ENCODE measurements at places on chromosomes 5 and 9.

GRCh38 chr9:27377147-27377807 lies 80.3 kb upstream of the EQTN start:
- DNase-seq = no peak

GRCh38 chr5:115194676-115195075 lies 25.0 kb upstream of the TRIM36 start:
- DNase-seq = no peak

DNA sequence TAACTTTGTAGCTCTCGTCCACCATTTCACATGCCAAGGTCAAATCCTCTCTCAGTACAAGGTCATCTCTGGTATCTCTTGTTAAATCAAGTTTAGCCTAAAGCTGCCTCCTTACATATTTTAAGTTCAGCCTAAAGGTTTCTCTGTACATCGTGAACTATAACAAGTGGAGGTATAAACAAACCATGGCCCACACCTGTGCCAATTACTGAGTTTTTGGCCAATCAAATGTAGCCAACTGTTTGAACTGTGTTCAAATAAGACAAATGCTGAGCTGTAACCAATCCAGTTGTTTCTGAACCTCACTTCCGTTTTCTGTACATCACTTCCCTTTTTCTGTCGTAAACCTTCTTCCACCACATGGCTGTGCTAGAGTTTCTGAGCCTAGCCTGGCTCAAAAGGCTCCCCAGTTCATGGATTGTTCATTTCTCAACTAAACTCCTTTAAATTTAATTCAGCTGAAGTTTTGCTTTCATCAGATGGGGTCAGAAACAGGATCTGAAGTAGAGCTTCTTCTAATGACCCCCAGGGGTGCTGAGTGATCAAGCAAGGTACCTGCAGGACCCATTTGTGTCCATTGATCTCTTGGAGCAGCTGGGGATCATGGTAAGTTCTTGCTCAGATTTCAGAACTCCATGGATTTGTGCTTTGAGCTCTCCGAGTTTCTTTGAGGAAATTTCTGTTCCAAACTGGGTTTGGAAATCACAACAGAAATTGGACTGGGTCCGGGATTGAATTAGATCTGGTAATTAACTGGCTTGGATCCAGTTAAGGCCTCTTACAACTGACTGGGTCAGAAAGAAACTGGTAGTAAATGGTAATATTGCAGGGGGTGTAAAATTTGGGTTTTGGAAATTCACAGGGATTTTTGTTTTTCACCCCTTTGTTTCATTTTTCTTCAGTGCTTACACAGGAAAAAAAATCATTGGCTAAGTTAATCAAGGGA lies 11.0 kb upstream of the NANS start:
- DNase-seq = no peak

GRCh38 chr5:154893381-154893780 lies 35.0 kb downstream of the CNOT8 start:
- no peak for DNase-seq

GRCh38 chr9:2337131-2337530 lies 284.5 kb upstream of the VLDLR start:
- no peak for DNase-seq

DNA sequence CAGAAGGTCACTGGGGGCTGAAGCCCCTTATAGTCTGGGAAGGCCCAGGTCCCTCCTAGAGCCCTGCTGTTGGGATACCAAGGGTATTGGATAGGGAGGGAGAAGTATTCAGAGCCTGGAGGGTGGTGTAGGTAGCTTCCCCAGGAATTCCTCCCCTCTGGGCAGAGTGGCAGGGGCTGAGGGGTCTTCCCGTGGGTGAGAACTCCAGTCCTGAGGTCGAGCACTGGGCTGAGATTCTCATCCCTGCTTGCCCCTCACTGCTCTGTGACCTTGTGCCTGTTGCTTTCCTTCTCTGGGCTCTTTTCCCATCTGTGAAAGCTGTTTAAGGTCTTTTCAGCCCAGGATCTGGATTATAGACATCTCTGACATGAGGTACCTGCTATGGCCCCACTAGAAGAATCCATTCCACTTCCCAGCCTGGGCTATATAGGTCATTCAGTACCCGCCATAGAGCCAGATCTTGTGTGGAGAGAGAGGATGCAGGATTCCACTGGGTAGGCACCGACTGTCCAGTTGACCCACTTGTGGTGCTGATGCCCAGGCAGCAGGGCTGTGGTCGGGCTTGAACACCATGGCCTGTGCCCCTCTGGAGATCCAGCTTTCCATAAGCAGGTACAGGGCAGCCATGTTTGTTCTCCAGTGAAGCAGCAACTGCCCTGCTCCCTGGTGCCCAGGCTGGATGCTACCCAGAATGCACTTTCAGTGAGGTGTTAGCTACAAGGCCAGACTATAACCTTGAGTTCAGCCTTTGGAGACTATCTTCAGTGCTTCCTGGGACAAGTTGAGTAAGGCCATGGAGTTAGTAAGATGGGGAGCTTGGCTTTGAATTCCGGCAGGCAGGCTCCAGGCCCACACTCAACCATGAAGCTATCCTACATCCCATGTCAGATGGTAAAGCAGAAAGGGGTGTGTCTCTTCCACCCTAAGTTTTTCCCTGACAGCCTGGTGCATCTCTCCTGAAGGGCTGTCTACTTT lies 60.1 kb downstream of the AMBP start:
- no peak for DNase-seq

DNA sequence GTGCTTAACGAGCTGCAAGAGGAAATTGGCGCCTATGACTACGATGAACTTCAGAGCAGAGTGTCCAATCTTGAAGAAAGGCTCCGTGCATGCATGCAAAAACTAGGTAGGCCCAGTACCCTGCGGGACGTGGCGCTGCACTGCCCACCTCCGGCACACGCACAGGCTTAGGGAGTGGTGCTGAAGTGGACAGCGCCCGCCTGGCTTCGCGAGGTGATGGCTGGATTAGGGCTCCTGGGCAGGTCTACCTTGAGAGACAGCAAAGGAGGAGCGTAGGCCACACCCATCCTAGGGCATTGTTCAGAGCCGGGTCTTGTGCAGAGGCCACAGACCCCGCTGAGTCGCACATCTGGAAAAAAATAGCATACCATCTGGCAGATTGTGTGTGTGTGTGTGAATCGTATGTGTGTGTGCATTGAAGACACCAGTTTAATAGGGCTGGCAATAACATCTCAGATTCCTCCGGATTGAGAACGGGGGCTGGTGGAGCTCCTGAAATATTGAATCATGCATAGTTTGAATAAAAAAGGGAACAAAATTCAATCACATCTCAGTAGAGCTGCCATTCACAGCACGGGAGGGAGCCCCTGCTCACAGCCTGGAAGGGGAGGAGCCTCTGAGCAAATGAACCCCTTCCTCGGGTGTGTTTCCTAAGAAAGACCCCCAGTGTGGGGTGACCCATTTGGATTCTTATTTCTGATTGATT lies 11.1 kb downstream of the OLFM1 start:
- no peak for DNase-seq

DNA sequence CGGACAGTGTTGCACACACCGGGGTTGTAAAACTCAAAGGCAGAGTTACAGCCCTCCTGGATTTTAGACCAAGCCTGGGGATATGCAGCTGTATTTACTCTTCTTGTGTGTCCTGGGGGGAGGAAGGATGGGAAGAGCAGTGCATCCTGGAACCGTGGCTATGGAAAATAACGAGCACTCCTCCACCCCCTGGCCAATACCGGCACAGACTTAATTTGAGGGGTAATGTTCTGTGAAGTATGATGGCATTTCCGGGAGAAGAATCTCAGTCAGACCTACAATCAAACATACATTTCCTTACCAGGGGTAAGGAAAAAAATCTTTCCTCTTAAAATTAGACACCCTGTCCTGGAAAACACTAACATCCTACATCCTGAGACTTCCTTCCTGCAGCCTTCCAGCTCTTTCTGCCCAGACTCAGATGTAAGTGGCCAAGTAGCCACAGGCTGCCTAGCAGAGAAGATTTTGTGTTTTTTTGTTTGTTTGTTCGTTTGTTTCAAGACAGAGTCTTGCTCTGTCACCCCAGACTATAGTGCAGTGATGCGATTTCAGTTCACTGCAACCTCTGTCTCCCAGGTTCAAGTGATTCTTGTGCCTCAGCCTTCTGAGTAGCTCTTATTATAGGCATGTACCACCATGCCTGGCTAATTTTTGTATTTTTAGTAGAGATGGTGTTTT lies 11.0 kb upstream of the ERMP1 start:
- DNase-seq = no peak

DNA sequence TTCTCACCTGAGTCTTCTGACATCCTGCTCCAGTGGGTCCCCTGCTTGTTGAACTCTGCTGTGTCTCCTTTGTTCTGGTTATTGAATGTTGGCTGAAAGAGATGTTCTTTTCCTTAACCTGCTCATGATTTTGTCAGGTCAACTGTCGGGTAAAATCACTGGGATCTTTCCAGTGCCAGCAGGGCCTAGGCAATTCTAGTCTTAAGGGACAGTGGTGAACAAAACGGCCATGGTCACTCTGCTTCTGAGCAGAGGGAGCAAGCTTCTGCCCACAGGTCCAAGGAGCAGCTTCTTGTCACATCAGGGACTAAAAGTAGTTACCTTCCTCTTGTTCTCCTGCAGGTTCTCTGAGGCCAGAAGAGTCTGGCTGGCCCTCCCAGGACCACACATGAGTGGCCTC lies 65.6 kb downstream of the SEC61B start:
- DNase-seq = no peak

DNA sequence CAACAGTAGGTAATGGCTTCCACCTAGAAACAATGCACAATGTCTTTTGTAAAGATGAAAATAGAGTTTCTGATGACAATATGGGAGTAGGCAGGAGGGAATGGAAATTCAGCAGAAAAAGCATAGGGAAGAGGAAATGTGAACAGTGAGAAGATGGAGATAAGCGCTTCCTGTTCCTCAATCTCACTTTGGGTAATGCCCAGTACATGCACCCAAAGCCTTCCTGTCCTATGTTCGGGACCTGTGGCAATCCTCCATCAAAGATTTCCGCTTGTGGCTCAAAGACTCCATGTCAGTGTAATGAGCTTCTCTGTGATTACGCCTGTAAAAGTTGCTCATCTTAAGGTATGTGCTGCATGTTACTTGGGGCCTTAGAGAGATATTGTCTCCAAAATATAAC lies 2.7 kb downstream of the UGT3A1 start:
- DNase-seq = no peak

GRCh38 chr9:26262421-26263107 lies 584.3 kb upstream of the TUSC1 start:
- DNase-seq = no peak

DNA sequence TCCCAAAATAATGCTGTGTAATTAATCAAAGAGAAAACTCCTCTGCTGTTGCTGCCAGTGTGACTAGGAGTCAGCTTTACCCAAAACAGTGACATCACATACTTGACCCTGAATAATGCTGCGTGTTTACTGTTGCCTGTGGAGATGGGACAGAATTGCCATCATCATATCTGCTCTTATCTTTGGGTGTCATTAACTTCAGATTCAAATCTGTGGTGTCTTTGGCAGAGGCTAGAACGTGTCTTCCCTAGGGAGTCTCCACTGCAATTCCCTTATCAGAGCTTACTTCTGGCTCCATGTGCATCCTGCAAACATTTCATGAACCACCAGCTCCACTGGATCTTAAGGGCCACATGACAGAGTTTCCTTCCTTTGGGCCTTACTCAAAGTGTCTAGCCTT lies 88.9 kb upstream of the MRPS30 start:
- no peak for DNase-seq

DNA sequence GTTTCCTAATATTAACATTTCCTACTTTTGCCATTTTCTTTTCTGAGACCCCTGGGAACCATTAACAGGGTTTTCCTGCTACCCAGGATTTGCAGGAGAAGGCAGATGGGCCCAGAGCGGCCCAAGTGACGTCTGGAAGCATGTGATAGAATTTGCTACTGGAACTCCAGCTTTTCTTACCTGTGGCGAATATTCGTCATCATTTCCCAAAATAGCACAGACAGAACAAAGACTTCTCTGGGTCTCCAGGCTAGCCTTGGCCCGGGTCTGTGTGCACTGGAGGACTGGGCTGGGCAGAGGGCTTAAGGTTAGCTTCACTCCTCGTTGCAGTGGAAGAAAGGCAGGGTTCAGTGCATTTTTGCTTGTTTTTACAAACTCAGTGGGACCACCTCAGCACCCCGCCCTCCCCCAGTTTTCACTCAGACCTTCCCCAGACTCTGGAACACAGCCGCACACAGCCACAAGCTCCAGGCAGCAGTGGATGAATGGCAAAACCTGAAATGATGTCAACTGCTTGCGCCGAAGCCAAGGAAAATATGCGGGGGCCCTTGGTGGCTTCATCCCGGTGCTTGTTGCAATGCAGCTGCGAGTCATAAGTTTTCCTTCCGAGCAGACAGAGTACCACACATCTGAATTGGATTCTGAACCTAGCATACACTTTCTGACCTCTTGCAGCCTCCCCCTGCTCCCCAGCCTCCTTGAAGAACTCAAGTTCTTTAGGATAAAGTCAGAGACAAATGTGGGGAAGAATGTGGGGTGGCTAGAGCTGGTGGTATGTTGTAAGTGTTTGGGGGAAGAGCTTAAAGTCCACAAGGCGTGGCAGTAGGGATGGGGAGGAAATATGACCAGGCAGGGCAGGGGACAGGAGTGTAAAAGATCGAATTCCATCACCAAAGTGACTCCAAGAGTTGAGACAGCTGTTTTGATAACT lies 586.0 kb downstream of the CCDC171 start:
- DNase-seq = no peak

DNA sequence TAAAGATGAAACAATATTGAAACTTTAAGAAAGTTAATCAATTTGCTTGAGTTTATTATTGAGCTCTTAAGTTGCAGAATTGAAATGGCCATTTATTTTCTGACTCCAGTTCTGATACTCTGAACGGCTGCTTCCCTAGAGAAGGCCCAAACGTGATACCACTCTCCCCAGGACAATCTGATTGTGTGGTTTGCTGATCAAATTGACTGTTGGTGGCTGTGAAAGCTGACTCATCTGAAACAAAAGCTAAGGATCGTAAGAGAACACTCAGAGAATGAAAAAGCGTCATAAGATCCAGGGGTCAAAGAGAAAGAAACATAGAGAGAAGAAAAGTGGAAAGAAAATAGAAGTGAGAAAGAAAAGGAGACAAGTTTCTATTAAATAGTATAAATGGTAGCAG lies 147.2 kb downstream of the IZUMO3 start:
- DNase-seq = no peak

GRCh38 chr9:114851306-114851705 lies 45.5 kb upstream of the TNFSF15 start:
- DNase-seq = no peak

DNA sequence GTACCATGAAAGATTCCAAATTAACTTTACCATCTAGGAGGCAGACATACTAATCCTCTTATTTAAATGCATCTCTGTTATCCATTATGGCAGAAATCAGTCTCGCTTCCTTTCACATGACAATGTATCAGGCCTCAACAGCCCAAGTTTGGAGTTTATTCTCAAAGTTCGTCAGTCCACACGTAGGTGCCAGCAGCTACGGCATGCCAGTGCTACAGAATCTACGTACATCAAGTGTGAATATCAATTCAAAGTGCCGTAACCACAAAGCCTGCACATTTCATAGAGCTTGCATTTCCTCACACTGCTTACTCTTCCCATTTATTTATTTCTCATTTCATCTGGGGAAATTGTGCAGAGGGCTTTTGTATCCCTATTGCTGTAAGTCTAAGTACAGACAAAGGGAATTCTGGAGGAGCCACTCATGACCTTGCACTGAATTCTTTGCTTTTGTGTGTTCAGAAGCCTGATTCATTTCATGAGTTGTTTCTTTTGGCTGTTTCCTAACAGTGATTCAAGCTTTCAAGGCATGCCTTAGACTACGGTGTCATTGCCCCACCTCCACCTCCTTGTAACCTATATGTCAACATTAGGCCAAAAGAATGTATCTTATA lies 10.0 kb downstream of the ENC1 start:
- no peak for DNase-seq
